B cell (primary cell): ENCODE measurements at places on chromosomes 3 and 15.
A peak's percentile ranks its signal among the peaks of the same experiment; 100 is the strongest.

- DNase-seq = no peak
Measured at GRCh38 chr15:35748105-35748504, 202.1 kb upstream of the DPH6 start.

DNA sequence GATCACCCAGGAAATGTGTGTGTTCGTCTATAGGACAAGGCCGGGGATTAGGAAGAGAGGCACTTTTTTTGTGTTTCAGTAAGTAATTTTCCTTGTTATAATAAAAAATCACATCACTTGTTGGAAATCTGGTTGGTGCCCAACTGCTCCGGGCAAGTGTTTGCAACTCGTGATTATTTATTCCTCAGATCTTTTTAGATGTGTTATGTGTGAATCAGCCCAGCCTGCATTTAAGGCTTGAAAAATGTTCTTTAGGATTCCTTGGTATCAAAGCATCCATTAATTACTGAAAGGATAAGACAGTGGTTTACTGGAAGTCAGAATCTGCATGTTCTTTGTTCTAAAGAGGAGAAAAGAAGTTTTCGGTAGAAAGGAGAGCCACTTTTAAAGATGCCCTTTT lies 345.6 kb downstream of the FEZF2 start:
- DNase-seq = no peak

GRCh38 chr3:155995525-155996370 lies 124.6 kb upstream of the KCNAB1 start:
- DNase-seq = peak; percentile 7

DNA sequence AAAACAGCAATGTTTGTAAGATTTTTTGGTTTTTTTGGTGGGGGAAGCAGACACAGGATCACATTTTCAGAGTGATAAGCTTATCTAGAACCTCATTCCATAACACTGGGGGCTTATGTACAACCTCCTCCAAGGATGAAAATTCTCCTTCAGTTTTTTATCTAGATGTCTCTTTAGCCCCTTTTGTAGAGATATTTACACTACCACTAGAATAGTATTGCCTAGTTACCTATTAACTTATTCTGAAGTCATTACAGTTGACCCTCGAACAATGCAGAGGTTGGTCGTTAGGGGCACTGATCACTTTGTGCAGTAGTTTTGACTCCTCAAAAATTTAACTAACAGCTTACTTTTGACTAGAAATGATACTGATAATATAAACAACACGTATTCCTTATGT lies 32.8 kb downstream of the IFT57 start:
- DNase-seq = no peak
